ENCODE measurements at places on chromosomes 12 and 14. TPM values are rescaled to one million over a fixed set of nuclear protein-coding genes. Genes with fewer than 3 reads are reported as not detected.

Gene TC2N
- total RNA-seq, result 9.2 TPM

Gene BBOF1
- total RNA-seq, result 2.5 TPM

Gene DACT1
- 2.2 TPM for total RNA-seq

Gene SLC7A8
- total RNA-seq, result 6.4 TPM

Gene BRAP
- total RNA-seq, result 16.4 TPM

Gene HOXC5
- total RNA-seq, result not detected

Gene PRH2
- not detected for total RNA-seq
